ENCODE measurements at places on chromosomes 6 and 20.

- no peak for DNase-seq
These were observed 59.0 kb upstream of the EEF1A1 start for GRCh38 chr6:73579851-73580246.

DNA sequence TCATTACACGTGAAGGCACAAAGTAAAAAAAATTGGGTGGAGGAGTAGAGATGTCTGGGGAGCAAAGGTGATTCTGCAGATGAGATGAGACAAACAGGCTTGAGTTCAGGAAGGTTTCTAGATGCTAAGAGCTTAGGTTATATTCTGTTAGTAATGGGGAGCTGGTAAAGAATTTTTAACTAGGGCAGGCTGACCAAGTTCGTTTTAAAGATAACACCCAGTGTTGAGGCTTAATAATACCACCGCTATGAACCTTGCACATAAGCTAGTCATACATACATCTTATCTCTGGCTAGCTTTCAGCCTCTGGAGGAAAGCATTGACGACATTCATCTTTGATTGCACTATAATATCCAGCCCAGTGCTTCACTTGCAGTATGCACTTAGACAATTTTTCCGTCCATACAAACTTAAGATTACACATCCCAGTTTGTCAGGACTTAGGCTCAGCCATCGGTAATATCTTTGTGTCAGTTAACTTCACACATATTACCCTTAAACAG is 12.1 kb downstream of the NHSL1 start:
- no peak for DNase-seq

DNA sequence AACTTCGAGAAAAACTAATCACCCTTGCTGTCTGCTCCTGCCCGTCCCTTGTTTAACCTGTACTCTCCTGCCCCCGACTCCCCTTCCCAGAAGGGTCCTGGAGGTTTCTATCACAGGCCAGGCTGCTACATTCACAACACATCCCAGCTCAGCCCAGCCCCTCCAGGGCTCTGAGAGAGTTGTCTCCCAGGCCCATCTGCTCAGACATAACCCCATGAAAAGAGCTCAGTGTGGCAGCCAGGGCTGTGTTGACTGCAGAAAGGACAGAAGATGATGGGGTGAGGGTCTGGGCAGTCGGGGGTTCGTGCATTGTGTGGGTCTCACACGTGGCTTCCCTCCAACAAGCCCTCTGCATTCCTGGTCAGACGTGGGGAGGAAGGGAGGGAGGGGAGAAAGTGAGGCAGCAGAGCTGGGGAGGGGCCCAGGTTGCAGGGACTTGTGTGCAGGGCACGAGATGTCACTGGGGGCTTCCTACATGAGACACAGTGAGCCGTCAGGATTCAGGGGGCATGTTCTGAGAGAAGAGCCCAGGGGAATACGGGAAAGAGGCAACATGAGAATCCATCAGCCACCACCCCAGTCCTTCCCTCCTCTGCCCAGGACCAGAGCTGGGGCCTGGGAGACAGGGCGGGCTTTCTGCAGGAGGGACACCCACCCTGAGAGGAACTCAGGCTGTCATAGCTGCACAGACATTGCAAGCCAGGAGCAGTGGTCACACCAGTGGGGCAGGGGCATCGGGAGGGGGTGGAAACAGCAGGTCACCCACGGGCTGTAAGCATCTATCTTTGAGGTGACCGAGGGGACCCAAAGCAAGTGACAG is 372.9 kb downstream of the PREX1 start:
- DNase-seq, result no peak

GRCh38 chr6:138502546-138502945 is 3.3 kb upstream of the NHSL1 start:
- no peak for DNase-seq

DNA sequence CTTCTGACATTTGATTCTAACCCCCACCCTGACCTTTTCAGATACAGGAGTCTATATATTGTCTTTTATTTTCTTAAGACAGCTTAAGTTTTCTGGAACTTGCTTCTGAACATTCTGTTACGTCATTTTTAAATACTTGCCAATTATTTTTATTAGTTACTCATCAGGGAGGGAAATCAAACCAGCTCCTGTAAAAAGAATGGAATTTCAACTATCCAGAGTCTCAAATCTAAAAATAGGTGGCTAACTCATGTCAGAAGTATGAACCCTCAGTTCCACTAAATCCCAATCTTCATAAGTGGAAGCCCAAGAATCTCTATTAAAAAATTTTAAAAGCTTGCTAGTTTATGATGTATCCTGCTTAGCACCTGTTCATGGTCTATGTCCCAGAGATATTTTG is 900.0 kb downstream of the KIF16B start:
- DNase-seq, result no peak

DNA sequence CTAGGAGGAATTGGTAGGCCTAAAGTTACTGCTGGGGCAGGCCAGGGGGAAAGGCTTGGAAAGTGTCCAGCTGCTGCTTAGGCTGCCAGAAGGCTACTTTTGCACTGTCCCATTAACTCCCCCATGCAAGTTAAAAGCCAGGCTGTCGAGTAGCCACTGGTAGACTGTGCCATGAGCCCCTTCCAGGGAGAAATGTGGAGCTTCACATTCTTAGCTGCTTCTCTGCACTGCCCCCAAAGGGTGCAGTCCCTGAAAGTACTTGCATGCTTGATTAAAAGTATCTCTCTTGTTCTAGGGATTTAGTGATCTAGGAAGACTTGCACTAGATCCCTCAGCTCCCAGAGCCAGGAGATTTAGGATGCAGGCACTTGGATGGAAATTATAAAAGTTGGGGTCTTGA is 57.3 kb downstream of the CDC5L start:
- no peak for DNase-seq

- no peak for DNase-seq
These were observed 111.7 kb downstream of the TRERF1 start for GRCh38 chr6:42339991-42340401.

GRCh38 chr6:10847684-10848083 is 9.3 kb upstream of the MAK start:
- DNase-seq, result no peak
